GM12878 (cell line): ENCODE measurements at places on chromosomes 12 and 14. TPM values are rescaled to one million over a fixed set of nuclear protein-coding genes. Genes with fewer than 3 reads are reported as not detected.
A peak's percentile ranks its signal among the peaks of the same experiment; 100 is the strongest.

GRCh38 chr12:123757561-123757960, 4.5 kb upstream of the DNAH10 start:
- peaks cover 11% of the 10 kb centered on the region for H3K36me3 ChIP-seq
- H3K4me3 ChIP-seq: no peak overlapping the region
- peaks cover 6% of the 10 kb centered on the region for H3K4me1 ChIP-seq
- H3K27ac ChIP-seq: no peak overlapping the region

The IAPP gene
- total RNA-seq: not detected in 2 replicates

The SMCO2 gene
- 0.27 and 1.0 TPM in 2 replicates for total RNA-seq

DNA sequence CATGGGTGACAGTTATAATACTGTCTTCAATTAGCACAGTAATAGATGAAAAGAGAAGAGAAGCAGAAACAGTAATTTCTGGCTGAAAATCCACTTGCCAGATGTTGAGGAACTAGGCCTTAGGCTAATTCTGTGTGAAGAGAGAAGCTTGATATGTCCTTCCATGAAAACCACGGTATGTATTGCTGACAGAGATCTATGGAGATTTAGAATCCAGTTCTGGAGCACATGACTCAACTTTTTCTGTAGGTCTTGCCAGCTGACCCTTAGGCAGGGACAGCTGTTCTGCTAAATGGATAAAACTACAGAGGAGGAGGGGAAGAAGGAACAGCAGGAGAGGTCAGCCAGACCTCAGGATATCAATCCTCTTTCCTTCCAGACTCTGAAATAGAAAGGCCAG, 211.5 kb downstream of the PRKD1 start:
- no peaks in the 10 kb centered on the region for H3K4me1 ChIP-seq
- no peak overlapping the region for H3K4me3 ChIP-seq
- DNase-seq: no peak
- no peaks in the 10 kb centered on the region for H3K27me3 ChIP-seq
- no peak overlapping the region for H3K27ac ChIP-seq

The AQP2 gene
- not detected in 2 replicates for total RNA-seq

The SMIM41 gene
- total RNA-seq: 0.19 TPM in 1 of 2 replicates, not detected in the other

The MYF6 gene
- not detected in 2 replicates for total RNA-seq

The ATF7 gene
- 21.5 and 23.6 TPM in 2 replicates for total RNA-seq

DNA sequence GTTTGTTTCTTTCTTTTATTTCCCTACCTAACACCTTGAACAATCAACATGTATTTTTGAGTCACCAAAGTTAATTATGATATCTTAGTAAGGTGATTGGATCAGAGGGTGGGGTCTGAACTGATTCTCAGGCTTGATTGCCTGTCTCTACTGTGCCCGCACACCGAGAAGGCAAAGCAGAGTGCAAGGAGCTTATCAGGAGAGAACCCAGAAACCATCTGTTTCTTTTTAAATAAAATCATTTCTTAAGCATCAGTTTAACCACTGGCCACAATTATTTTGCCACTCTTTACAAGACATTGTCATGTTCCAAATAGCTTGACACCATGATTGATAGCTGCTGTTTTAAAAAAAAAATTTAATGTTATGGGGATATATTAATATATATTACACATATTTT, 3.1 kb downstream of the GARIN2 start:
- no peak overlapping the region for H3K4me3 ChIP-seq
- DNase-seq: no peak
- H3K27me3 ChIP-seq: no peaks in the 10 kb centered on the region
- H3K4me1 ChIP-seq: no peaks in the 10 kb centered on the region
- H3K36me3 ChIP-seq: no peaks in the 10 kb centered on the region

- no peak for DNase-seq
- H3K36me3 ChIP-seq: no peaks in the 10 kb centered on the region
- peaks cover 3% of the 10 kb centered on the region for H3K27me3 ChIP-seq
- H3K4me3 ChIP-seq: peak overlapping the region; percentile 41; the same call in 1 of the 2 replicates
- H3K27ac ChIP-seq: no peak overlapping the region
These were observed 91.9 kb downstream of the TMEM30B start for GRCh38 chr14:61188978-61189808.

- peaks cover 13% of the 10 kb centered on the region; the same call in 1 of the 2 replicates for H3K36me3 ChIP-seq
- H3K27ac ChIP-seq: no peak overlapping the region
- H3K4me1 ChIP-seq: peaks cover 6% of the 10 kb centered on the region
- DNase-seq: no peak
These were observed 50.3 kb downstream of the BAZ1A start for GRCh38 chr14:34824826-34825225.

The CLEC7A gene
- not detected in 2 replicates for total RNA-seq

DNA sequence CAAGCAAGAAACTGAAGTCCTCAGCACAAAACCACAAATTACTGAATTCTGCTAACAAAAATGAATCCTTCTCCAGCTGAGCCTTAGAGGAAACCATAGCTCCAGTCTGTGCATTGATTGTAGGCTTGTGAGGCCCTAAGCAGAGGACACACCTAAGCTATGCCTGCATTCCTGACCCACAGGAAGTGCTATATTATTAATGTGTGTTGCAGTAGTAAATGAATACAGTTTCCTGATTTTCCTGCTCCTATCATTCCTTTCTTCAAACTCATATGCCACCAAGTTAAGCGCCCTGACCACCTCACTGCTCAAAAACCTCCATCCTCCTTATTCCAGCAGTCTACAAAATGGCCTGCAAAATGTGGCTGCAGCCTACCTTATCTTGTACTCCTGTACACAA, 151.9 kb upstream of the ABCD2 start:
- H3K27ac ChIP-seq: no peak overlapping the region
- H3K27me3 ChIP-seq: no peaks in the 10 kb centered on the region
- no peak for DNase-seq
- H3K36me3 ChIP-seq: no peaks in the 10 kb centered on the region
- H3K4me1 ChIP-seq: no peaks in the 10 kb centered on the region

DNA sequence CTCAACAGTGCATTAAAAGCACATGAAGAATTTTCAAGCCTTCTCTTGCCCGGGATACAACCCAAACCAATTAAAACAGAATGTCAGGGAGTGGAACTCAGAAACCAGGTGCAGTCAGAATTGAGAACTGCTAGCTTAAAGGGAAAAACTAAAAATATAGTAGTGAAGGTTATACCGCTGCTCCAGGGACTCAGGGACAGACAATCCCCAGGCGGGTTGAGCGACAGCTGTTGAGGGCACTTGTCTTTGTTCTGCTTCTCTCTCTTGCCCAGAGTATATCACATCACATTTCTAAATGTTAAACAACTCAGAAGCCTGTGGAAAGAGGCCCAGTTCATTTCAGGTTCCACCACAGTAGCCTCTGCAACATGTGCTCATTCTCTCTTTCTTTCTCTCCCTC, 93.1 kb downstream of the SLC5A8 start:
- no peaks in the 10 kb centered on the region for H3K27me3 ChIP-seq
- no peak for DNase-seq
- H3K4me1 ChIP-seq: no peaks in the 10 kb centered on the region
- H3K36me3 ChIP-seq: no peaks in the 10 kb centered on the region
- no peak overlapping the region for H3K27ac ChIP-seq

DNA sequence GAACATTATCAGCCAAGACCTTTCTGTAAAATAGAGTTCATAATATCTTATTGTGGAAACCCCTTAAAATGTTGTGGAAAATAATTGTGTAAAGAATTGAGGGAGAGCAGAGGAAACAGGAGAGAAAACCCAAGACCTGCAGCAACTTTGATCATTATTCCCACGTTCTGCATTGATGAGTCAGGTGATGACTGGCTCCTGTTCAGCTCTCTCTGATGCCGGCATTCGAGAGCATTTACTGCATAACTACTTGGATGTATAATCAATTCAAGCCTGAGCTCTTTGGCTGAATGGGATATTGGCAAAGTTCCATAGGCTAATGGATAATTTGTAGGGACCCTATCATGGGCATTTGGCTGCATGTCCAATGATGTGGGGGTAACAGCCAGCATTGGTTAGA, 176.3 kb upstream of the ARID2 start:
- no peaks in the 10 kb centered on the region; the same call in 1 of the 2 replicates for H3K27me3 ChIP-seq
- no peak for DNase-seq
- no peak overlapping the region for H3K4me3 ChIP-seq
- H3K36me3 ChIP-seq: no peaks in the 10 kb centered on the region

DNA sequence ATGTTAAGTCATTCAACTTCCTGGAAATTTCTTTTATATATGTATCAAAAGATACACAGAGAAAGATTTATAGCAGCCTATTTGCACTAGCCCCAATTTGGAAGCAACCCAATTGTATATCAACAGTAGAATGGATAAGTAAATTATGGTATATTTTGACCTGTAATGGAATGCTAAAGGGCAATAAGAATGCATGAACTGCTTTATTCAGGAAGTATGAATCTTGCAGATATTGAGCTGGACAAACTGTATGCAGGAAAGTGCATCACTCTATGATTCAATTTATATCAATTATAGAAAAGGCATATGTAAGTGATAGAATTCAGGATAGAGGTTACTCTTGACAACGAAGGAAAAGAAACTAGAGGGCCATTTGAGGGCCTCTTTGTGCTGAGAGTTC, 913.1 kb upstream of the FBXO33 start:
- no peak overlapping the region for H3K27ac ChIP-seq
- no peaks in the 10 kb centered on the region for H3K27me3 ChIP-seq
- no peaks in the 10 kb centered on the region for H3K4me1 ChIP-seq
- no peaks in the 10 kb centered on the region for H3K36me3 ChIP-seq

DNA sequence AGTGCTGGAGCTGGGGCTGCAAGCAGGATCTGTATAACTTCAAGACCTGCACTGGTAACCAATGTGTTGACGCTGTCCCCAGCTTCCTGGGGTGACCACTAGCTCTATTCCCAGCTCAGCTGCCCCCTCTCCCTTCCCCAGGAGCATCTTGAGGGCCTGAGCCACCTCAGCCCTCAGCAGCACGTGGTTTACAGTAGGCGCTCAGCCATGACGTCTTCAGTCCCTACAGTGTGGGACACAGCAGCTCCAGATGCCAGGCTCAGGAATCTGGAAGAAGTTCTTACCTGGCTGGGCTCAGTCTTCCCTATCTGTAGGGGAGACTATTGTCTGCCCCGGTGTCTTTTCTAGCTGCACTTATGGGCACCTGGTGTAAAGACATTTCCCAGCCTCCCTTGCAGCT, 8.6 kb downstream of the SDS start:
- DNase-seq: no peak
- H3K4me1 ChIP-seq: no peaks in the 10 kb centered on the region; the same call in 1 of the 2 replicates
- no peak overlapping the region for H3K4me3 ChIP-seq
- no peak overlapping the region for H3K27ac ChIP-seq
- no peaks in the 10 kb centered on the region for H3K36me3 ChIP-seq

The ABCD2 gene
- 10.3 and 11.0 TPM in 2 replicates for total RNA-seq

The C12orf42 gene
- 2.0 and 2.3 TPM in 2 replicates for total RNA-seq

The VAMP1 gene
- total RNA-seq: 26.0 and 26.2 TPM in 2 replicates

DNA sequence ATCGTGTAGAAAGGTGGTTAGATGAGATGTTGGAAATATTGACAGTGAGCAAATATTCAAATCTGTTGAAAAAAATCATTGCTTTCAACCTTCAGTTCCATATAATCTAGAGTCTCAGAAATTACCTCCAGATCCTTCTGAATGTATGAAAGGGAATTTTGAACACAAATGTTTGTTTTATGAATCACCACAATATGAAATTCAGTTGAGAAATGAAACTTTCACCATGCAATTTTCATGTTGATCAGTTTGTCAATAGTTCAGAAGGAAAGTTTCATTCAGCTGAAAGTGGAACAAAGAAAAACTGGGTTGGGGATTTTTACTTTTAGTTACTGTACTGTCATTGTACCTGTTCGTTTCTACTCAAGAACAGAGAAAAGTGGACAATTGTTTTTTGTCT, 953.6 kb downstream of the SLC6A15 start:
- no peaks in the 10 kb centered on the region for H3K36me3 ChIP-seq
- no peaks in the 10 kb centered on the region for H3K4me1 ChIP-seq
- H3K27ac ChIP-seq: no peak overlapping the region

DNA sequence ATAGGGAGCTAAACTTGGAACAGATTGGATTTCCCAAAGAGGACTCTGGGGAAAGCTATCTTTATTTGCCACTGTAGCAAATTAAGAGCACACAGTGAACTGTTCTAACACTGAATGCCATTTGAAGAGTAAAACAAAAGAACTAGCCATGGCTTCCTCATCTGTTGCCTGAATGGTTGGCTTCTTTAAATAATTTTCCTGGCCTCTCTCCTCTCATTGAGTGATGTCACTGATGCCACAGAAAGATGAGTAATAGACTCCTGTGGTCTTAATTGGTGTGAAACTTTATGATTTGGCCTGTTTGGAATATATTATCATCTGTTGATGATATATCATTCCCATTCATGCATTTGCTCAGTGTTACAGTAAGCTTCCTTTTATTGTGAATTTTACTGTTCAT, 42.5 kb downstream of the WDR20 start:
- no peaks in the 10 kb centered on the region for H3K27me3 ChIP-seq
- H3K4me3 ChIP-seq: no peak overlapping the region
- H3K36me3 ChIP-seq: no peaks in the 10 kb centered on the region; the same call in 1 of the 2 replicates
- no peak for DNase-seq
- peaks cover 10% of the 10 kb centered on the region for H3K4me1 ChIP-seq
- H3K27ac ChIP-seq: no peak overlapping the region

- DNase-seq: no peak
- no peak overlapping the region for H3K4me3 ChIP-seq
- H3K27me3 ChIP-seq: no peaks in the 10 kb centered on the region
- no peaks in the 10 kb centered on the region for H3K36me3 ChIP-seq
- peaks cover 13% of the 10 kb centered on the region for H3K4me1 ChIP-seq
These were observed 84.7 kb downstream of the SLC41A2 start for GRCh38 chr12:104873374-104873773.

The FOXG1 gene
- total RNA-seq: 0.32 and 0.44 TPM in 2 replicates

- H3K4me3 ChIP-seq: peak overlapping the region; percentile 63
- DNase-seq: no peak
- H3K36me3 ChIP-seq: no peaks in the 10 kb centered on the region
- peaks cover 9% of the 10 kb centered on the region; the same call in 1 of the 2 replicates for H3K4me1 ChIP-seq
These were observed 3.2 kb downstream of the PPP1CC start for GRCh38 chr12:110739488-110739887.

The OASL gene
- 2.6 and 3.9 TPM in 2 replicates for total RNA-seq

GRCh38 chr12:50610171-50610570, 105.4 kb downstream of the DIP2B start:
- no peak for DNase-seq
- H3K4me1 ChIP-seq: no peaks in the 10 kb centered on the region
- no peak overlapping the region for H3K27ac ChIP-seq
- H3K4me3 ChIP-seq: no peak overlapping the region

- H3K36me3 ChIP-seq: no peaks in the 10 kb centered on the region
- no peak overlapping the region for H3K4me3 ChIP-seq
- DNase-seq: no peak
- H3K4me1 ChIP-seq: no peaks in the 10 kb centered on the region
- no peak overlapping the region for H3K27ac ChIP-seq
These were observed 4.5 kb downstream of the B4GALNT1 start for GRCh38 chr12:57628280-57629191.

DNA sequence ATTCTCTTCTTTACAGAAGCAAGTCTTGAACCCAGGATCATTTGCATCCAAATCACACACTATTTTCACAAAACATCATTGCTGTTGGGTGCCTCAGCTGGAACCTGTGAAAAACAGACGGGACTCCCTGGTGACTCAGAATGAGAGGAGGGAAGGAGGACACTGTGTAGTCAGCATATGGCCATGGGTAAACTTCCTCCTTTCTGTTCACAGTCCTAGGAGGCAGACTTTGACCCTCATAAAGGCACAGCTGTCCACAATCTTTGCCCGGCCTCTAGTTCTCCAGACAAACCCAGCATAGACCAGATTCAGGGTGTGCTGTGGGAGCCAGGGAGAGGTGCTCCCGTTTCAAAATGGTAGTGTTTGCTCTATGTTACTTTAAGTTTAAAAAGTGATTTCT, 62.0 kb downstream of the DYRK2 start:
- no peaks in the 10 kb centered on the region for H3K36me3 ChIP-seq
- no peaks in the 10 kb centered on the region for H3K27me3 ChIP-seq
- H3K4me1 ChIP-seq: peaks cover 16% of the 10 kb centered on the region
- H3K27ac ChIP-seq: no peak overlapping the region
- no peak overlapping the region for H3K4me3 ChIP-seq
- peak; percentile 64 for DNase-seq

- no peak for DNase-seq
- H3K36me3 ChIP-seq: peaks cover 23% of the 10 kb centered on the region
- no peaks in the 10 kb centered on the region for H3K27me3 ChIP-seq
- H3K4me3 ChIP-seq: no peak overlapping the region
- H3K4me1 ChIP-seq: peaks cover 22% of the 10 kb centered on the region
These were observed 15.5 kb downstream of the TPCN1 start for GRCh38 chr12:113236539-113237399.

The ALDH1L2 gene
- total RNA-seq: 12.0 and 13.2 TPM in 2 replicates
